ENCODE measurements at places on chromosomes 1 and 21.

DNA sequence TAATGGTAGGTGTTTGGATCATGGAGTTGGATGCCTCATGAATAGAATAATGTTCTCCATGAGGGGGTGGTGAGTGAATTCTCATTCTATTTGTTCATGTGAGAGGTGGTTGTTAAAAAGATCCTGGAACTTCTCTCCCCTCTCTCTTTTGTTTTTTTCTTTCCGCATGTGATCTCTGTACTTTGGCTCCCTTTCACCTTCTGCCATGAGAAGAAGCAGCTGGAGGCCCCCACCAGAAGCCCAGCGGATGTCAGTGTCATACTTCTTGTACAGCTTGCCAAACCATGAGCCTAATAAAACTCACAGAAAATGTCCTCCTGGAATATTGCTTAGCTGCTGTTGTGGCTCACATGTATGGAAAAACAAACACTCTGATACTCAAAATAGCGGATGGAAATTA, 1212.3 kb upstream of the NCAM2 start:
- no peak for DNase-seq

GRCh38 chr1:162062542-162063015, 6.9 kb upstream of the NOS1AP start:
- DNase-seq: peak; percentile 70

GRCh38 chr1:203636291-203636690, 9.7 kb downstream of the ATP2B4 start:
- DNase-seq: no peak

DNA sequence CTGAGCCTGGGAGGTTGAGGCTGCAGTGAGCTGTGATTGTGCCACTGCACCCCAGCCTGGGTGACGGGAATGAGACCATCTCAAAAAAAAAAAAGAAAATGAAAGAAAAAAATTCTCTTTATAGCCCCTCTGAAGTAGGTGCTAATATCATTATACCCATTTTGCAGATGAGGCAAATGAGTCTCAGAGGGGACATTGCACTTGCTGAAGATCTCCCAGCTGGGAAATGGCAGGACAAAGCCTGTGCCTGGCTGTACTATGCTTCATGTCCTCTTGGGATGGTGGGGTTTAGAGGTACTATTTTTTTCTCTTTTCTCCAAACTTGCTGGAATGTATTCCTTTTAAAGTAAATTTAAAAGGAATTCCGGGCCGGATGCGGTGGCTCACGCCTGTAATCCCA, 1.6 kb downstream of the SMPDL3B start:
- DNase-seq: no peak

DNA sequence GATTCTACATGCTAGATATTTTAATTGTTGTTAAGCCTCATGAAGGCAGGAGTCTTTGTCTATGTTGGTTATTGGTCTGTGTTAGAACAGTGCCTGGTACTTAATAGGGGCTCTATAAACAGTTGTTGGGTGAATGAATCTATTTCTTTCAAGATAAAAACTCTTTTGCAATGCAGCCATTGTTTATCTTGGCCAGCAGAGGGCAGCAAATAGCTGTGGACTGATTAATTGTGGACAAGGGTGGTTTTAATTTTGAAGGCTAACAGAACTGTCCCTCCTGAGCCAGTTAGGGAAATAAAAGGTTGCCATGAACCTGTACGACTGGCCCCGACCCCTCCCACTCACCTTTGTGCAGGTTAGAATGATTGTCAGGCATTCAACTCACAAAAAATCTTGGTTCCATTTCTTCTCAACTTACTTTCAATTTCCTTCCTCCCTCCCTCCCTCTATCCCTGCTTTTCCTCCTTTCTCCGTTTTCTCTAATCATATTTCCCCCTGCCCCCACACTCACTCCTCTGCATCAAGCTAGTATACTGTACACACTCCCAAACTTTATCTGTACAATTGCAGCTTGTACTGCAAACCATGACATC, 66.3 kb upstream of the DIRAS3 start:
- peak; percentile 81 for DNase-seq

DNA sequence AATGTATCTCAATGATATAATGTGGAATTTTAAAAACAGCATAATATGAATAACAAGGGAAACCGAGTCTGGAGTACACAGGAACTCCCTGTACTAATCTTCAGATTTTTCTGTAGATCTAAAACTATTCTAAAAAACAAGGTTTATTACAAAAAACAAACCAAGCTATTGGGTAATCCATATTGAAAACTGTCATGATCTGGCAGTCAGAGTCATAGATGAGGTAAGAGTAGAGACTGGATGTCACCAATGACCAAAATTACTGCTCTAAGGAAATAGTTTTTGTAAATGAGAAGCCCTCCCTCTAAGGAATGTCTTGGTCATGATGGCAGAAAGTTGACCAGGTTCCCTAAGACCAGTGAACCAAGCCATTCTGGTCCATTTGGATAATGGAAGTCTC, 2.4 kb upstream of the SPOCD1 start:
- no peak for DNase-seq

- peak; percentile 73 for DNase-seq
These were observed 481.1 kb upstream of the USP24 start for GRCh38 chr1:55696181-55696754.

- no peak for DNase-seq
These were observed 209.2 kb downstream of the MATN1 start for GRCh38 chr1:30514137-30514654.

- DNase-seq: no peak
These were observed 11.4 kb upstream of the OLIG1 start for GRCh38 chr21:33058527-33058926.

- no peak for DNase-seq
These were observed 45.3 kb upstream of the CRB1 start for GRCh38 chr1:197222780-197223179.

DNA sequence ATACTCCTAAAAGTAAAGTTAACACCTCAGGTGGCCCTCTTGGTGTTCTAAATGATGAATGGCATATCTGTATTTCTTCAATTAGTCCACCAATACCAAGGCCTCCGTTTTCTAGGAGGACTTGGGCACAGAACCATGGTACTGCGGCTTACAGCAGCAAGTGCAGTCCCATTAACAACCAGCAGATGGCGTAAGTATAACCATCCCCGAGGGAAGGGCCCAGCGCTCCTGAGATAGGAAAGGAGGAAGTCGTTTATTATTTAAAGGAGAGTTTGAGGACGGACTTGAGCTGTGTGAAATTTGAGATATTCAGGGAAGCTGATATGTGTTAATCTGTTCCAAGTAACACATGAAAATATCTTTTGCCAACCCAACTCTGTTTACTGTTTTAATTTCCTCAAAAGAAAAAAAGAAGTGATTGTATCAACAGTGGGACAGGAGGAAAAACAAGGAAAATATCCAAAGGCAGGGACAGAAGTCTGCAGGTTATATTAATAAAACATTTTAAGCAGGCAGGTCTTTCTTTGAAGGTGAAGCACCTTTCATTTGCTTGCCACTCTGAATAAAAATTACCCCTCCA, 37.7 kb upstream of the KCNJ15 start:
- DNase-seq: peak; percentile 89
